ENCODE measurements at places on chromosomes 4 and X. TPM values are rescaled to one million over a fixed set of nuclear protein-coding genes. Genes with fewer than 3 reads are reported as not detected.

Gene ERVMER34-1
- not detected for polyA plus RNA-seq

Gene MAGED4B
- 0.41 TPM for polyA plus RNA-seq

Gene PWWP3B
- not detected for polyA plus RNA-seq

Gene AKAP14
- not detected for polyA plus RNA-seq

Gene CXCL5
- not detected for polyA plus RNA-seq

Gene GLRB
- not detected for polyA plus RNA-seq

Gene MSMO1
- polyA plus RNA-seq = 16.1 TPM

Gene NLGN4X
- polyA plus RNA-seq = 0.17 TPM

Gene GPC3
- 6.0 TPM for polyA plus RNA-seq

Gene ASB12
- polyA plus RNA-seq = 0.55 TPM

Gene MAGEC3
- not detected for polyA plus RNA-seq

Gene SH3RF1
- not detected for polyA plus RNA-seq

Gene PFKFB1
- 0.26 TPM for polyA plus RNA-seq

Gene RPL10
- polyA plus RNA-seq = 7,439 TPM

Gene TMEM35A
- not detected for polyA plus RNA-seq

Gene STK32B
- polyA plus RNA-seq = not detected

Gene TCEAL6
- not detected for polyA plus RNA-seq

Gene FANCB
- 0.55 TPM for polyA plus RNA-seq

Gene MAGEA9B
- polyA plus RNA-seq = not detected

Gene ARHGEF6
- polyA plus RNA-seq = 99.0 TPM

Gene FAT4
- not detected for polyA plus RNA-seq

Gene CTAG1B
- polyA plus RNA-seq = not detected

Gene TKTL1
- polyA plus RNA-seq = 47.7 TPM

Gene PRKG2
- 1.2 TPM for polyA plus RNA-seq

Gene BTC
- not detected for polyA plus RNA-seq

Gene CHRDL1
- 0.16 TPM for polyA plus RNA-seq

Gene SLC10A7
- polyA plus RNA-seq = 7.9 TPM

Gene MAGEC2
- polyA plus RNA-seq = not detected

Gene TASL
- polyA plus RNA-seq = 2.6 TPM

Gene TRIML2
- polyA plus RNA-seq = not detected

Gene SPANXA2
- polyA plus RNA-seq = not detected

Gene RHOXF2
- polyA plus RNA-seq = not detected

Gene MAGEA12
- polyA plus RNA-seq = not detected

Gene TXK
- 56.6 TPM for polyA plus RNA-seq

Gene NPY2R
- polyA plus RNA-seq = not detected

Gene CCKAR
- not detected for polyA plus RNA-seq

Gene CTAG2
- polyA plus RNA-seq = not detected

Gene L1CAM
- polyA plus RNA-seq = not detected

Gene ADAM29
- polyA plus RNA-seq = not detected

Gene AMMECR1
- polyA plus RNA-seq = 9.3 TPM

Gene LUZP4
- polyA plus RNA-seq = not detected

Gene BEND4
- polyA plus RNA-seq = not detected

Gene PABPC1L2A
- not detected for polyA plus RNA-seq

Gene SPANXA1
- polyA plus RNA-seq = not detected

Gene ARHGAP6
- not detected for polyA plus RNA-seq

Gene MTMR1
- 24.8 TPM for polyA plus RNA-seq

Gene MAGEA10
- polyA plus RNA-seq = not detected

Gene XIAP
- polyA plus RNA-seq = 9.2 TPM

Gene NUDT10
- not detected for polyA plus RNA-seq

Gene KDM6A
- 17.9 TPM for polyA plus RNA-seq

Gene ITIH6
- not detected for polyA plus RNA-seq

Gene HPSE
- 6.3 TPM for polyA plus RNA-seq

Gene DCUN1D4
- 15.4 TPM for polyA plus RNA-seq

Measured in naive thymus-derived CD4-positive, alpha-beta T cell (primary cell).